Pancreas (tissue), 10 donors: ENCODE measurements at places on chromosomes 12 and 14.
A peak's percentile ranks its signal among the peaks of the same experiment; 100 is the strongest.

- no peak overlapping the region for H3K27ac ChIP-seq
- peaks cover 4% of the 10 kb centered on the region for H3K4me1 ChIP-seq
- H3K36me3 ChIP-seq = no peaks in the 10 kb centered on the region
- peak; percentile 75 for DNase-seq
- H3K4me3 ChIP-seq = no peak overlapping the region
- no peaks in the 10 kb centered on the region for H3K27me3 ChIP-seq
Observed at GRCh38 chr12:93448796-93449195, 7.0 kb upstream of the UBE2N start.

GRCh38 chr12:131759176-131759575, 48.3 kb downstream of the SFSWAP start:
- no peak overlapping the region for H3K4me3 ChIP-seq
- H3K27ac ChIP-seq = no peak overlapping the region
- H3K27me3 ChIP-seq = no peaks in the 10 kb centered on the region
- no peaks in the 10 kb centered on the region for H3K4me1 ChIP-seq

DNA sequence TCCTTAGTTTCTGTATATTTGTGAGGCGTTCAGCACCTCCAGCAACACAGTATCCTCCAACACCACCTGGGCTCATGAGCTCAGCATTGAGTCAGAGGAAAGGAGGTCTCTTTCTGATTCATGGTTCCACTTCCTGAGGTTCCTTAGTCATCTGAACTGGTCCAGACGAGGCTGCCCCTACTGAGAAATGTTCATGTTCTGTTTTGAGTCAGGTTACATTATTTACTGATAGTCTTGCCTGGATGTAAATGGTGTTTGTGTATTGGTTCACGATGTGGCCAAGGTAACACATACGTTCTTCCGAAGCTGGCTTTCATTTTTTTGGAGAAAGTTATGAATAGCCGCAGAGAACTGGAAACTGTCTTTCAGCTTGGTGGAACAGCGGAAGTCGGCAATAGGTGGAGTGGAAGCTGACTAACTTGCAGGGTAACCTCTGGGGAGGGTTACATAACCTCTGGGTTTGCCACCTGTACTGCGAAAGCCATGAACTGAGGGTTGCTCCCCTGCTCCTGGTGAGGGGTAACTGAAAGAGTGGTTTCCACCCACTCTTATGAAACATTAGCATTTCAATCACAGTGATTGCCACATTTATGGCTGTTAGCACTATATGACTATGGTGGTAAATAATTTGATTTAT, 42.2 kb upstream of the MANSC4 start:
- no peak overlapping the region for H3K4me3 ChIP-seq
- no peaks in the 10 kb centered on the region for H3K36me3 ChIP-seq
- peaks cover 8% of the 10 kb centered on the region for H3K4me1 ChIP-seq
- no peak overlapping the region for H3K27ac ChIP-seq

DNA sequence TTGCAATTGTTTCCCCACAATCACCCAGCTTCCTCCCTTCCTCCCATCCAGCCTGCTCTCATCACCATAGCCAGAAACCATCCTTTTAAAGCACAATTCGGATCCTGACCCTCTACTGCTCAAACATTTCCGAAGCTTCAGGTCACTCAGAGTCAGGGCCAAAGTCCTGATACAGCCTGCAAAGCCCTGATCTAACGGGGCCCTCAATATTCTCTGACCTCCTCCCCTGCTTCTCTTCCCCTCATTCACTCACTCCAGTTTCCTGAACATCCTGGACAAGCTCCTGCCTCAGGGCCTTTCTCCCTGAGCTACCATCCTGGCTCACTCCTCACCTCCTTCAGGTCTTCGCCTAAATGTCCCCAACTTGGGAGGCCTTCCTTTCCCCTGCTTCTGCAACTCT, 46.1 kb downstream of the PITPNM2 start:
- no peak for DNase-seq
- H3K36me3 ChIP-seq = no peaks in the 10 kb centered on the region
- no peak overlapping the region for H3K4me3 ChIP-seq

GRCh38 chr12:70553391-70553859, 83.8 kb downstream of the PTPRB start:
- no peak overlapping the region for H3K27ac ChIP-seq
- H3K4me3 ChIP-seq = no peak overlapping the region
- no peak for DNase-seq
- no peaks in the 10 kb centered on the region for H3K36me3 ChIP-seq
- H3K27me3 ChIP-seq = no peaks in the 10 kb centered on the region

DNA sequence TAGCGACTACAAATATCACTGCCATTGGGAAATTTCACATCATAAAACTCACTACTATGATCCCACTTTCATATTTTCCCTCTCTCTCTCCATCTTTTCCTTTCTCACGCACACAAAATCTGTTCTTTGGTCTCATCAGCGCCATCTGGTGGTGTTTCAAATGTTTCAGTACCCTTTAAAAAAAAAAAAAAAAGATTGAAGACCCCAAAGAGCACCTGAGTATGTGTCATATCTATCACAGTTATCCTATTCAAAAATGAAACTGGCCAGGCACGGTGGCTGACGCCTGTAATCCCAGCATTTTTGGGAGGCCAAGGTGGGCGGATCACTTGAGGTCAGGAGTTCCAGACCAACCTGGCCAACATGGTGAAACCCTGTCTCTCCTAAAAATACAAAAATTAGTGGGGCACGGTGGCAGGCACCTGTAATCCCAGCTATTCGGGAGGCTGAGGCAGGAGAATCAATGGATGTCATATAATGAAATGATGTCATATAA, 72.4 kb downstream of the TTC9 start:
- no peaks in the 10 kb centered on the region for H3K27me3 ChIP-seq
- H3K36me3 ChIP-seq = no peaks in the 10 kb centered on the region
- H3K4me3 ChIP-seq = no peak overlapping the region
- no peak for DNase-seq

GRCh38 chr14:100535287-100536120, 51.7 kb downstream of the BEGAIN start:
- H3K27me3 ChIP-seq = no peaks in the 10 kb centered on the region
- peak overlapping the region; percentile 71 for H3K27ac ChIP-seq
- H3K36me3 ChIP-seq = no peaks in the 10 kb centered on the region
- H3K4me3 ChIP-seq = no peak overlapping the region
- DNase-seq = no peak
- peaks cover 29% of the 10 kb centered on the region for H3K4me1 ChIP-seq

DNA sequence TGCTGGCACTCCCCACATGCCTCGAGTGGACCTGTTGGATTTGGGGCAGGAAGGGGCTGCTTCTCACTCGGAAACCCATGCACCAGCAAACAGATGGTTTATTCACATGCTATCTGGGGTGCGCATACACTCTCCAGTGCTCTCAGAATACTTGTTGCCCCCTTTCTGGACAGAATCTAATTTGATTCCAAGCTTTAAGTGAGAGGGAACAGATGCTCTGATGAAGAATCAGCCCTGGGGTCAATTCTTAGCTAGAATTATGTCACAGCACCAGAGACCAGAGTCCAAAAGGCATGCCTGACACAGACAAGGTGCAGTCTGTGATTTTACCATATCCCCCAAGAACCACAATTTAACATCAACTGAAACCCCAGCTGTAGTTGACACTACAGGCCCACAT, 83.8 kb downstream of the SPTB start:
- no peaks in the 10 kb centered on the region for H3K36me3 ChIP-seq
- no peak for DNase-seq
- no peak overlapping the region for H3K27ac ChIP-seq

- H3K27ac ChIP-seq = no peak overlapping the region
- peaks cover 10% of the 10 kb centered on the region for H3K4me1 ChIP-seq
- H3K4me3 ChIP-seq = no peak overlapping the region
- DNase-seq = no peak
- no peaks in the 10 kb centered on the region for H3K27me3 ChIP-seq
Observed at GRCh38 chr14:93319958-93320357, 12.9 kb downstream of the BTBD7 start.

GRCh38 chr12:98492580-98493140, 22.7 kb upstream of the TMPO start:
- H3K27me3 ChIP-seq = no peaks in the 10 kb centered on the region
- peaks cover 10% of the 10 kb centered on the region for H3K4me1 ChIP-seq
- H3K4me3 ChIP-seq = no peak overlapping the region
- no peaks in the 10 kb centered on the region for H3K36me3 ChIP-seq
- H3K27ac ChIP-seq = no peak overlapping the region

- no peak overlapping the region for H3K27ac ChIP-seq
- no peaks in the 10 kb centered on the region for H3K4me1 ChIP-seq
- DNase-seq = no peak
- no peak overlapping the region for H3K4me3 ChIP-seq
- H3K36me3 ChIP-seq = no peaks in the 10 kb centered on the region
Observed at GRCh38 chr14:100694579-100695422, 31.9 kb upstream of the DLK1 start.

DNA sequence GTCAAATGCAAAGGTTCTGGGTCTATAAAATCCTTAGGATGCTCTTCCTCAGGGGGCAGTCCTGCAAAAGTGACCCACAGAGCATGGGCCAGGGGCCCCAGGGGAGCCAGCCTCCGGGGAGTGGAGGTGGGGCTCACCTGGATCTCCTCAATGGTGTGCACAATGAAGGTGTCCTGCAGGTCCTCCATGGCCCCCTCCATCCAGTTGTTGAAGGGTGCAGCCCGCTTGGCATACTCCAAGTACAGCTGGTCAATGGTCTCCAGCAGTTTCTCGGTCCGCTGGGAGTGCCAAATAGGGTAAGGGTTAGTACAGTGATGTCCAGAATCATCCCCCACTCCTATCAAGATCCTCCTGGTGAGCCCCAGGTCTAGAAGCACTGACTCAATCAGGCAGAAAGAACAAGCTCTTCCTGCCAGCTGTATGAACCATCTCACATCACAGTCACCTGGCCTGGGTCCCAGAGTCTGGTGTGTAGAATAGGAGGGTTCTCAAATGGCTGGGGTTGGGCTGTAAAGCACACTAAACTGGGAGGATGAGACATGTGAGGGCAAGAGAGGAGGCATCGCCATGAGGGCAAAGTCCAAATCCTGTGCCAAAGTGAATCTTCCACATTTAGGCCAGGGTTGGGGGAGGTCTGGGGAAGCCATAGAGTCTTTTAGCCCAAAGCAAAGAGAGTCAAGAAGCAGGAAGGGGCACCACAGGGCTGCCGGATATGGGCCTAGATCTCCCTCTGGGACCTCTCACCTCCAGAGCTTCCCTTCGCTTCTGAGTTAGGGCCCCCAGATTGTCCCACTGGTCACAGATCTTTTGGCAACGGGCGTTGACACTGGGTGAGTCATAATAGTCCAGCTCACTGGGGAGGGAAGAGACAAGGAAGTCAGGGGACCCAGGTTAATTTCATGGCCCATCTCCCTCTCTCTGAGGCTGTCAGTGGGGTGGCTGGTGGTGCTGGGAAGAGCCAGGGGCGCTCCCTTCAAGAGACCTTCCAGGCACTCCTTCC, 91.5 kb upstream of the ZFP36L1 start:
- H3K36me3 ChIP-seq = peaks cover 67% of the 10 kb centered on the region
- no peak overlapping the region for H3K4me3 ChIP-seq
- H3K4me1 ChIP-seq = no peaks in the 10 kb centered on the region
- no peaks in the 10 kb centered on the region for H3K27me3 ChIP-seq
- H3K27ac ChIP-seq = no peak overlapping the region

GRCh38 chr12:125797421-125798175, 732.4 kb downstream of the AACS start:
- H3K27ac ChIP-seq = no peak overlapping the region
- H3K4me3 ChIP-seq = no peak overlapping the region
- no peak for DNase-seq
- no peaks in the 10 kb centered on the region for H3K36me3 ChIP-seq
- no peaks in the 10 kb centered on the region for H3K27me3 ChIP-seq

DNA sequence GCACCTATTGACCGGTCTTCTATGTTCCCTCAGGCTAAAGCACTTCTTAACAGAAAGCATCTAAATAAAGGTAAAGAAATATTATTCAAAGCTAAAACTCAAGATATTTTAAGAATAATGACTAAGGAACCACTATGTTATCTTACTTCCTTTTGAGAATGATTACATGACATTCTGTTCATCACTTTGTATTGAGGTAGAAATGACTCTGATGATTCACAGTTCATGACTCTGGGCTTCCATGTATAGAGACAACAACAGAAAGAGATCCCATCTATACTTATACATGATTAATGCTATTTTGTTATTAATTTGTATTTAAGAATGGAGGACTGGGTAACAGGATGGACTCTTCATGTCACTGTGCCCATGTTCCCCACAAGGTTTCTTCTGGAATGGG, 218.3 kb upstream of the OR4E1 start:
- H3K27me3 ChIP-seq = no peaks in the 10 kb centered on the region
- no peak for DNase-seq
- H3K36me3 ChIP-seq = no peaks in the 10 kb centered on the region
- no peaks in the 10 kb centered on the region for H3K4me1 ChIP-seq
- H3K4me3 ChIP-seq = no peak overlapping the region
- no peak overlapping the region for H3K27ac ChIP-seq

DNA sequence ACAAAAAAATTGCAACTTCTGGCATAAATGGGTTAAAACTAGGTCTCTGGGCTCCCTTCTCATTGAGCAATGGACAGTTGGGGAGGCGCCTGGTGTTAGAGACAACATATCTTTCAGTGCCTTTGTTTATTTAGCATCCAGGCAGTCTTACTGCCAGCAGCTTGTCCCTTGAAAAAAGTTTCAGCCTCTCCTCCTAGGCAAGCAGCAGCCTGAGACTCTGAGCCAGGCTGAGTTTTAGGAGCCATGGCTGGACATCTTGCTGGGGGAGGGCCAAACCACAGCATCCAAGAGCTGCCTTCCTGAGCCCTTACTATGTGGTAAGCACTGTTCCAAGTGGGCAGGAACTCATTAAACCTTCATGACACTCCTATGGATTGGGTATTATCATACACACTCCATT, 10.1 kb upstream of the JDP2 start:
- H3K36me3 ChIP-seq = no peaks in the 10 kb centered on the region
- H3K4me1 ChIP-seq = no peaks in the 10 kb centered on the region
- DNase-seq = no peak
- H3K27me3 ChIP-seq = no peaks in the 10 kb centered on the region
- H3K27ac ChIP-seq = no peak overlapping the region

DNA sequence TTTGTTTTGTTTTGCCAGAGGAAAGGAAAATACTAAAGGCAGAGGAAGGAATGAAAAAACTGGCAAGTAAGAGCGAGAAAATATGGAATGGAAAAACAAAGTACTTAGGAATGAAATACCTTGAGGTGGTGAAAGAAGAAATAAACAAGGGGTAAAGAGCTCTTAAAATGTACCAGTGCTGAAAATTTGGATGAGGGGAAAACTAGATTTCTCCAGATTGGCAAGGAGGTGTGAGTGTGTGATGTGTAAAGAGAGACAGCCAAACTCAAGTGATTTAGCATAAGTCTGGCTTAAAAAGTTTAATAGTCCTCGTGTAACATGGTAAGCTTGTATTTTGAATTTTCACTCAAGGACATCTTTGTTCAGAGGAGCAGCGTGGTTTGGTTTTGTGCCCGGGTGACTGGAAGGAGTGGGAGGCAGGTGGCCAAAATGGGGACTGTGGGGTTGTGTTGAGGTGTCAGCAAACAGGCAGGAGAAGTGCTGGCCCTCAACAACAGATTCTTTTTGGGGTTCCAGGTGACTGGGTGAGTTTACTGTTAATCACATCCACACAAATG, 102.7 kb downstream of the DACT1 start:
- no peak overlapping the region for H3K4me3 ChIP-seq
- no peaks in the 10 kb centered on the region for H3K36me3 ChIP-seq
- DNase-seq = no peak
- no peak overlapping the region for H3K27ac ChIP-seq
- no peaks in the 10 kb centered on the region for H3K27me3 ChIP-seq

- no peaks in the 10 kb centered on the region for H3K4me1 ChIP-seq
- H3K27me3 ChIP-seq = no peaks in the 10 kb centered on the region
- no peak for DNase-seq
- no peak overlapping the region for H3K4me3 ChIP-seq
- H3K27ac ChIP-seq = no peak overlapping the region
- H3K36me3 ChIP-seq = no peaks in the 10 kb centered on the region
Observed at GRCh38 chr14:26990946-26991345, 393.1 kb upstream of the NOVA1 start.

- no peaks in the 10 kb centered on the region for H3K4me1 ChIP-seq
- DNase-seq = no peak
- no peaks in the 10 kb centered on the region for H3K36me3 ChIP-seq
Observed at GRCh38 chr12:67067453-67068203, 201.5 kb upstream of the CAND1 start.
